Fibroblast of mammary gland (primary cell): ENCODE measurements at places on chromosomes 4 and X.

- peak; percentile 3 for DNase-seq
These were observed 87.6 kb downstream of the HAUS3 start for GRCh38 chr4:2154215-2154740.

DNA sequence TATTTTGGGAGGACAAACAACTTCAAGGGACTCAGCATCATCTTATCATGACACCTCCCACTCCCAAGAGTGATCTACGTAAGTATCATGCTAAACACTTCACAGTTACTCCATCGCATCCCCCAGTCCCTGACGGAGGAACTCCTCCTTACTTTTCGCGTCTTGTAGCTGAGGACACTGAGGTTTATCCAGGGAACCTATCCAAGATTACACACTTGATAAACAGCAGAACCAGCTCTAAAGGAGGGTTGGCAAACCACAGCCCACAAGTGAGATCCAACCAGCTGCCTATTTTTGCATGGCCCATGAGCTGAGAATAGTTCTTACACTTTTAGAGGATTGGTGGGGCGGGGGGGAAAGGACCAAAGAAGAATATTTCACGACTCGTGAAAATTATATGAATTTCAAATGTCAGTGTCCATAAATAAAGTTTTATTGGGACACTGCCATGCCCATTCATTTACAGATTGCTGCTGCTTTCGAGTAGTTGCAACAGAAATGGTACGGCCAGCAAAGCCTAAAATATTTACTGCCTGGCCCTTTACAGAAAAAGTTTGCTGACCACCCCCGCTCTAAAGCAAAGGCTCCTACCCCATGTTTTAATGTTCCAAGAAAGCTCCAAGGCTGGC, 47.8 kb downstream of the SEPSECS start:
- DNase-seq = peak; percentile 16

GRCh38 chr4:13349096-13349495, 135.0 kb downstream of the RAB28 start:
- DNase-seq = peak; percentile 49

DNA sequence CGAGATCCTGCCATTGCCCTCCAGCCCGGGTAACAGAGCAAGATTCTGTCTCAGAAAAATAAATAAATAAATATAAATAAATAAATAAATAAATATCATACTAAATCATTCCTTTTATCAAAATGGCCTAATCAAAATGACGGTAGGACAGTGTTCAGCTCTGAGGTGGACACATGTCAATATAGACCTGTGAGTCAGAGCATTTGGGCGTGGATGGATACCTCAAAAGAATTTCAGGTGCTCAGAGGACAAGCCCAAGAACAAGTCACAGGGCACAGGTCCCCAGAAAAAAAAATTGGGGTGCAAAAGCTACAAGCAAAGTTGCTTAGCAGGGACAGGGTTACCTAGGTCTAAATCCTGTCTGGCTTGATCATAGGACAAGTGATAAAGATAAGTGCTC, 204.7 kb upstream of the HS3ST1 start:
- no peak for DNase-seq

DNA sequence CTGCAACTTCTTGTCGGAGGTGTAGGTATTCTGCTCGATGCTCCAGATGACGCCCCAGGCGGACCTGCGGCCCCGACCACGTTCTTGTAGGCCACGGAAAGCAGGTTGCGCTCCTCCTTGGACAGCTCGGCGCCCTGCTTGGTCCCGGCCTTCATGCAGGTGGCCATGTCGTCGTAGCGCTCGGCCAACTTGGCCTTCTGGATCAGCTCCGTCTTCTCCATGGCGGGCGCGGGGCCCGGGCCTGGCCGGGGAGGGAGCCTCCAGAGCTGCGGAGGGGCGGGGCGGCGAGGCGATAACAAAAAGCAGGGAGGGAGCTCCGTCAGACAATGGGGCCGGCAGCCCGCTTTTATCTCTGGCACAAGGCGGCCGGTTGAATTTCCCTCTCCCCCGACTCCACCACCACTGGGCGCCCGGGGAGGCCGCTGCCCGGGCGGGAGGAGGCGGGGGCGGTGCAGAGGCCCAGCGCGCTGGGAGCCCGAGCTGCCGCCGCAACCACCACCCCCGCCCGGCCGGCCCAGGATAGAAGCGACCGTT, 28.3 kb upstream of the DRP2 start:
- peak; percentile 3 for DNase-seq

DNA sequence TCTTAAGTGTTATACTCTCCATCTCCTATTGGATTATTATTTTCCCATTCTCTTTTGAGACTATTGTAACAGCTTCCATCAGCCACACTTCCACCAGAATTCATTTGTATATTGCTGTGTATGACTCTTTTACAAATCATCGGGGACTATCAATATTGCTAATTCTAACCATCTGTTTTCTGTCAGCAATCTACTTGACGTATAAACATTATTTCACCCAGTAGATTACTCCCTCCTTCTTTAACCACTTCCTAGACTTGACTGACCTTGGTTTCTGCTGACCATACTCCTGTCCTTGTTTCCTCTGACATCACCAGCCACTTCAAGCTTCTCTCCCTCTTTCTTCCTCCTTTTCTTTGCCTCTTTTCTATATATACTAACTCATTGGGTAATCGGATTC, 402.9 kb downstream of the PCDH18 start:
- DNase-seq = peak; percentile 80

GRCh38 chr4:126995235-126995634, 637.5 kb upstream of the INTU start:
- no peak for DNase-seq

DNA sequence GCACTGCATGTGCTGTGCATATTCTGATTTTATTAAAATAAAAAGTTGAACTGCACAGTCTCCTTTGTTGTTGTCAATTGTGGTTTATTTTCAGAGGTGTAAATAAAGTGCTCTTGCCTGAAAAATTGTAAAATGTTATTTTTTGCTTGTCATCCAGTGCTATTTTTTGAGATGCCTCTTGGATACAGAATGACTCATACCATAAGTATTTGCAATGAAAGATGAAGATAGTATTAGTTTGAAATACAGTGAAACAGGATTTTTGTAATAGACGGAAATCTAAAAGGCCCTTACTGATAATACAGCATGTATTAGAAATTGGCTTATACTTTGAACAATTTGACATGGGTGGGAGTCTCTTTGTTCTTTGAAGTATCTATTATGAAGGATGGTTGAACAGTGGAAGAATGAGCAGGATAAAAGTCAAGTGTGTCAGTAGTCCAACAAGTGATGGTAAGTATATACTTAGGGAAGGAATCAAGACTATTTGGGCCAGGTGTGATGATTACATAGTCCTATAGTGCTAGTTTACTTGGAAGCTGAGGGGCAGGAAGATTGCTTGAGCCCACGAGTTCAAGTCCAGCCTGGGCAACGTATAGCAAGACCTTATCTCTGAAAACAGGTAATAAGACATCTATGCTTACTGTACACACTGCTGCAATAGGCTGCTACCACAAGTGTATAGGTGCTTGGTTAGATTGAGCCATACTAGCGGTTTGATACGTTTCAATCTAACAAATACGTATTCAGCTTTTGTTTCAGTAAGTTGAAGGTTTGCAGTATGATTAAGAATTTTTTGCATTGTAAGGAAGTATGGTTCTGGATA, 16.4 kb downstream of the DDX3X start:
- no peak for DNase-seq

DNA sequence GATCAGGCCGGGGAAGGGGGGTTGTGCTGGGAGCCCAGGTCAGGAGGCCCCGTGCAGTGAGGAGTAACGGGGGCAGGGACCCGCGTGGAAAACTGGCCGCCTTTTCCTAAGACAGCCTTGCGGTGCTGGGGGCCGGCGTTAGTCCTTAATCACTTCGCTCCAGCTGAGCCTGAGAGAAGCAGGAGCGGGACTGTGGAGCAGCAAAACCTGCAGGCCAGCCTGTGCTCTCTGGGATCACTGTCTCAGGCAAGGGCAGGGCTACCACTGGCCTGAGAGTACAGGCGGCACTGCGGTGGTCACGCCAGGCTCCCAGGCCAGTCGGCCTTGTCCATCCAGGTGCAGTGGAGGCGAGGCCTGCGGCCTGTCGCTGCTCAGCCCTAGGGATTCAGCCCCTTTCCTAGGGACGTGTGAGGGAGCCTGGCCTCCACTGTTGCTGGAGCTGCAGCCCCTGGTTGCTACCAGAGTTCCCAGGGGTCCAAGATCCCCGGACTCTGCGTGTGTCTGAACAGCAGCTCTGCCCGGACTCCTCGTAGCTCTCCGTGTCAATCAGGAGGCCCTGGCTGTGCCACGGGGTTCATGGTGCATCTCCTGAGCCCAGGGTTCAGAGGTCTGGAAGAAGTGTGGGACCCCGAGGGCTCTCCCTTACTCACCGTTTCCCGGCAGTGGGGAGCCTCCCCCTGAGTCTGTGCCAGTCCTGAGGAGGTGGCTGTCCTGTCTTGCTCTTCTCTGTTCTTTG, 2141.7 kb upstream of the TENM3 start:
- no peak for DNase-seq

DNA sequence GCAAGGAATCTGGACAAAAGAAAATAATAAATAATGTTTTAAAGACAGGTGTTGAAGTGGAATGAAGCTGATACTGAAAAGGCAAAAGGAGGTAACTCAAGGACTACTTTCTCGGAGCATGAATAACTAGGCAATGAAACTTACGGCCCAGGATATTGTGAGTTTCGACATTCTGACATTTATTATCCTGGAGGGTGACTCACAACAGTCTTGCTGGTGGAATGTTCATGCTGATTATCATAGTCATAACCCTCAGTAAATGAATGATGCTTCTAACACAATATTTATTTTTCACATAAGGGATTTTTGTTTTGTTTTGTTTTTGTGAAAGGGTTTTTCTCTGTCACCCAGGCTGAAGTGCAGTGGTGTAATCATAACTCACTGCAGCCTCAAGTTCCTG, 147.0 kb upstream of the HPGD start:
- peak; percentile 93 for DNase-seq

DNA sequence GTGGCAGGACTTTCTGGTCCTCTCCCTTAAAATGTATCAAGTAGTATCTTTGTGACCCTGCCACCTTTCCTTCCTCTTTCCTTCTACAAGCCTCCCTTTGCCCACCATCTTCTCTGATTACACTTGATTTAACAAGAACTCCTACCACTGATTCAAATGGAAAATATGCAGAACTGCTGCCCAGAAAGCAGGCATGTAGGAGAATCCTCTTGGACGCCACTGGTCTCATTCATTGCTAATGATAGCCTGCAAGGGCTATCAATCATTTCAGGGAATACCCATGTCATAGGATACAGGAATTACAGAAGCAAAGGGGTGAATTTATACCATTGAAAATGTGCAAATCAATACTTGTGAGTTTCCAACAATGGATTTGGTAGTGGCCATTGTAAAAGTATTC, 294.6 kb upstream of the NRK start:
- DNase-seq = peak; percentile 31

DNA sequence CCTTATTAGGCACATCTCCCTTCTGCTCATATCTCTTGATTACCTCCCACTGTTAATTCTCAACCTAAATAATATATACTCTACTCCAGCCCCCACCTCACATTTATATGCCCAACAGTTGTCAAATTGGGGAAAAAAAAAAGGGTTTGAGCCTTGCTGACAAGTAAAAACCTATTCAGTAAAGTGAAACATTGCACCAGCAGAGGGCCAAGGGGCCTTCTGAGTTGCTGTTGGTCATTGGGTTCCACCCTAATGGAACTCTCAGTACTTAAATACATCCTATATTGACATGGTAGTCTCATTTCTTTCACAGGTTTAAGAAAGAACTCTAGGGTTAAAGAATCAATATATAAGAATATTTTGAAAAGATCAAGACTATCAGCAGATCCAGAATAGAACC, 362.2 kb downstream of the SMARCA1 start:
- DNase-seq = no peak

- no peak for DNase-seq
These were observed 348.3 kb downstream of the PCDH7 start for GRCh38 chr4:31068257-31069075.

- DNase-seq = peak; percentile 47
These were observed 126.5 kb downstream of the REELD1 start for GRCh38 chr4:146340798-146341197.

GRCh38 chr4:154709550-154709949, 34.2 kb upstream of the LRAT start:
- DNase-seq = peak; percentile 34

DNA sequence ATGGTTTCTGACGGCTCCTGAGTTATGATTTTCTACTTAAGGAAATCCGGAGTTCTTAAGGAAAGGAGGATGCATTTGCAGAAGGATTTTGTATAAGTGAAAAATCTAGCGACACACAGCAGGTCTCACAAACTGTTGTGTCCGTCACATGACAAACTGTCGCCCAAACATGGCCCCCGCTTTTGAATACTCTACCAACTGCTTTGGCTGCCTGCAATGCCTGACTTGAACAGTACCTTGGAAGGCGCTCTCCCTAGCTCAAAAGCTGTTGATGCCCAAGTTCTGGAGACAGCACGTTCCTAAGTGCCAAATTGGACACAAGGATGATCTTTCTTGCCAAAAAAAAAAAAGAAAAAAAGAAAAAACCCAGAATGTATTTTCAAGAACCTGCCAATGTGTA, 103.2 kb downstream of the ENPP6 start:
- no peak for DNase-seq

DNA sequence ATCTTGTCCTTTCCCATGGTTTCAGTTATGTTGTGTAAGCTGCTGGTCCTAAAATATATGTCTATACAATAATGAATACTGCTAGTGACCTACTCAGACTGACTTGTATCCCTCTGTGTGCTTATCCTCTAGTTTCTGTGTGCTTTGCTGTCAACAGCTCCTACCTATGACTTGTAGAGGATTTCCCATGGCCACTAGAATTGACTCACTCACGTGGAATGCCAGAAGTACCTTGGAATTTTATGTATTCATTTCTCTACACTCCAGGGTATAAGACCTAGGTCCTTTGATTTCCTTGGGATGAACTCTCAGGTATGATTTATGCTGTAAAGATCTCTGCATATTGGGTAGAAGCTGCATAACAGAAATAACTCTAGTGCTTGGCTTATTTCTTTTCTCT, 279.9 kb upstream of the SLIT2 start:
- no peak for DNase-seq

- no peak for DNase-seq
These were observed 86.0 kb downstream of the MID1IP1 start for GRCh38 chrX:38887222-38887621.

DNA sequence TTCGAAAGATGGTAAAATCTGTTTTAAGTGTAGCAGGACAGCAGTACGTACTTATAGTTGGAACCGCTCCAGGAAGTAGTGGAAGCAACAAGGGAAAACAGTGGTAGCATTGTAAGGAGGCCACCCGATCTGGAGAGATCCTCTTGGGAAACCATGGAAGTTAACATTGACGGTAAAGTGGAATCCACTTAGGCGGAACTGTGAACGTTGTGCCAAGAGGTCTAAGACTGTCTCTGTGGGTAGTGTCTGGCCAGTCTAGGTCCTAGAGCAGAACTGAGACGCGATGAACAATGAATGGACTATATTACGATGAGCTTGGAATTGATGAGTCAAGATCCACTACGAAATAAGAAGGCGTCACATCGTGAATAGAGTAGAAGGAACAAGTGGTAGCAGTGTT, 124.0 kb downstream of the TENM3 start:
- no peak for DNase-seq
